ENCODE measurements at places on chromosomes 1 and 21. TPM values are rescaled to one million over a fixed set of nuclear protein-coding genes. Genes with fewer than 3 reads are reported as not detected.

PKLR gene
- 1.0 TPM for total RNA-seq

DNA sequence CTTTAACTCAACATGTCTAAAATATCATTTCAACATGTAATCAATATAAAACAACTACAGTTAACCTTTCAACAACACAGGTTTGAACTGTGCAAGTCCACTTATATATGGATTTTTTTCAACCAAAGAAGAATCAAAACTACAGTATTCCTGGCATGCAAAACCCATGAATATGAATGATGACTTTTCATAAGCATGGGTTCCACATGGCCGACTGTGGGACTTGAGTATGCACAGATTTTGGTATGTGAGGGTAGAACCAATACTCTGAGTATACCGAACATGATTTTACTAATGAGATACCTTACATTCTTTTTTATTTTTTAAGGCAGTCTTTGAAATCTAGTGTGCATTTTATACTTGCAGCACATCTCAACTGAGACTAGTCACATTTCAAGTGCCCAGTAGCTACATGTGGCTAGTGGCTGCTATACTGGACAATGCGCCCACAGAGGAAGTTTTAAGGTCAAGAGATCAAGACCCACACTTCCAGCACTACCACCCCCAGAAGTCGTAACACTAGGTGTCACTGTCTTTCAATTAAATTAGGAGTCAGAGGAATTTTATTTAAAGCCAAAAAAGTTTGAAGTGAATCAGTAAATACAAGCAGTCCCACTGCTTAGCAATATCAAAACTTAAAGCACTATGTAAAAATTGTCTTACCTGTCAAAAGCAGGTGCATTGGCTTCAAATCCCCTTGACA is 40.0 kb downstream of the SYNJ1 start:
- no peak for DNase-seq

GRCh38 chr1:78688697-78689096 is 39.1 kb downstream of the IFI44 start:
- DNase-seq: no peak

DNA sequence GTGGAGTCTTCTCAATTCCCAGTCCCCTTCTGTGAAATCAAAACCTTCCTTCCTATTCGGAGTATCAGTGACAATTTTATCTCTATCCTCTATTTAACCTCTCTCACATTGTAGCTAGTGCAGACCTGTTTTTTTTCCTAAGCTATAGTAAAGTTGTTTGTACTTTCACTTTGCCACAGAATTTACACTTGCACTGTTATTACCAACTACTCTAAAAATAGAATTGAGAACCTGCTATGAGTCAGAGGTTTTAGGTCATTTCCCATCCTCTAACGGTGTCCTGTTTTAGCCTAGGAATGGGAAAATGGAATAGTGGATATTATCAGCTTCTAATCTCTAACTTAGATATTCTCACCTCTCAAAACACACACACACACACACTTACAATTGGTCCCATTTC is 862.7 kb downstream of the NCAM2 start:
- DNase-seq: no peak

- no peak for DNase-seq
Measured at GRCh38 chr1:115458426-115459114, 120.5 kb upstream of the NGF start.

- no peak for DNase-seq
Measured at GRCh38 chr1:31775210-31775999, 11.3 kb upstream of the ADGRB2 start.

DNA sequence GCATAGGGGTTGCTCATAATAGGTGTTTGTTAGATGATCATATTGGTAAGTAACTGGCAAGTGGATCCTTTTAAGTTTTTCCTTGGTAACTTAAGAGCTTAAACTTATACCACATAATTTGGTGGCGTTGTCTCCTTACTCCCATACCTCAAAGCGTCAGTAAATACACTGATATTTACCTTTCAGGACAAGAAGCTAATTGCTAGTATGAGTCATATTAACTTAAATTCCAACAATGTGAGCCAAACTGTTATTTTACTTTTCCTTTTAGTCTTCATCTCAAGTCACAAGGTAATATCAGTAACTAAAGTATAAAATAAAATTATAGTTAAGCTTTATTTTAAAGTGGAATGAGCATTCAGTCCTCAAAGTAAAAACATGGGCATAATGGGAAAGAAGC is 9.0 kb upstream of the SH3GLB1 start:
- no peak for DNase-seq

DNA sequence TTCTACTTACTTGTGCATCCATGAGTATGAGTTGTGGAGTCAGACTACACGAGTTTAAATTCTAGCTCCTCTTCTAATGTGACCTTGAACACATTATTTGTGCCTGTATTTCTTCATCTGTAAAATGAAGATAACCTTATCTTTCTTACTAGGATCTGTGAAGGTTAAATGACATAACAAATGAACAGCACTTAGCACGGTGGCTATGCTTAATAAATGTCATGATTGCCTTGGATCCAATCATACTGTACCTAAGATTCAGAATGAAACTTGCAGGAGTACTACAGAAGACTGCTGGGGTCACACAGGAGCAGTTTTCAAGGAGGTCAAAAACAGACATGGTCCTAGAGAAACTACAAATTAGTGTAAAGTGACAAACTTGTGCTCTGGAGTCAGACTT is 22.2 kb upstream of the ALG14 start:
- no peak for DNase-seq

GRCh38 chr21:31743712-31744111 is 11.8 kb upstream of the SCAF4 start:
- DNase-seq: no peak

RCSD1 gene
- 3.7 TPM for total RNA-seq

DNA sequence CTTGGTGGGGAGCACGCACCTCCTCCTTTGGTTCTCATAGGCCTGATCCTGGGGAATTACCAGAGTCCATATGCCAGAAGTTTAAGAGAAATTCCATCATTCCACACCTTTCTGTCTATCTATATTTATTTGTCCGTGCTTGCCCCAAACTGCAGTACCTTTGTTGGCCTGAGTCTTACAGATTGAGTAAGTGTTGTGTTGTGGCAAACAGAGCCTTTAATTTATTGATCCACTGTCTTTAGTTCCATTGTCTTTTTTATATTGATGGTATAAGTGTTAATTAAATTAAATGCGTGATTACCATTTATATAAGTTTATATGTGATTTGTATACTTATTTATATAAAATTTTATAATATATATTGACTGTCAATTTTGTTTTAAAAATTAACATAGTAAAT is 4.9 kb downstream of the SH3BGR start:
- no peak for DNase-seq

DNA sequence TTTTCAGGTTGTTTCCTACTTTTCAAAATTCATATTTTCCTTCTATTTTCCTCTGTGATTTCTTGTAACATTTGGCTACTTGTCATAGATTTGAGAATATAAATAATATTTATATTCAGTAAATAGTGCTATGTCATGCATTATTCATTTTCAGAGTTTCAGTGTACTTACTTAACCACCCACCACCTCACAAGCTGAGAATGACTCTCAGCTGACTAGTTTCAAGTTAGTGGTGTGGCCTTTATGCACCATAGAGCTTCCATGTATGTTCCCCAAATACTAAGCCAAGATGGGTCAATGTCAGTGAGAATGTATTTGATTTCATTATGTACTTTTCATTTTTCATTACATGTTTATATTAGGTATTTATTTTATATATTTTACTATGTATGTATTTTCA is 56.9 kb upstream of the RGS1 start:
- no peak for DNase-seq

PGBD2 gene
- total RNA-seq: 15.4 TPM

DNA sequence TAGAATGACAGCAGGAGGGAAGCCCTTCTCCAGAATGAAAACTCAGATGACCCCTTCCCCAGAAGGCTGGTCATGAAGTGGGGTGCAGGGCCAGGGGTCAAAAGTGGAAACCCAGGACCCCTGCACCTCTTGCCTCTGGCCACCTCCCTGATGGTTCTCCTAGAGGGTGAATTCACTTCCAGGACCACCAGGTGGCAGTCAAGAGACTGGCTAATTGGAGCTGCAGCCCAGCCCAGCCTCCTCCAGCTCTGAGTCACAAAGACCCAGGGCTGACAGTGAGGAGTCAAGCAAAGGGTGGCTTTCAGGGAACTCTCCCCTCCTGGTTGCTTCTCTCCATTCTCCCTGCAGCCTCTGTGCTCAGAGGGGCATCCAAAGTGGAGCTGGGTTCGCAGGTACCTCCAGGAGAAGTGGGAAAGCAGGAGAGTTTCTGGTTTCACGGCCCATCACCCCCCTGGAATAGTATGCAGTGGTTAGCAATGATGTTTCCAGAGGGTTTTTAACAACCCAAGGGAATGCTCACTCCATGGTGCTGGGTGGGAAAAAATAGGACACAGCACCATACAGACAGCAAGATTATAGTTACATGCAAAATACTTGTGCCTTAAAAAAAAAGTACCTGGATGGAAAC is 6.1 kb upstream of the EPHB2 start:
- peak; percentile 96 for DNase-seq

EPHA8 gene
- total RNA-seq: not detected

BLACAT1 gene
- 0.26 TPM for total RNA-seq

FCRLB gene
- 1.6 TPM for total RNA-seq

ACTA1 gene
- total RNA-seq: 10.8 TPM

DNA sequence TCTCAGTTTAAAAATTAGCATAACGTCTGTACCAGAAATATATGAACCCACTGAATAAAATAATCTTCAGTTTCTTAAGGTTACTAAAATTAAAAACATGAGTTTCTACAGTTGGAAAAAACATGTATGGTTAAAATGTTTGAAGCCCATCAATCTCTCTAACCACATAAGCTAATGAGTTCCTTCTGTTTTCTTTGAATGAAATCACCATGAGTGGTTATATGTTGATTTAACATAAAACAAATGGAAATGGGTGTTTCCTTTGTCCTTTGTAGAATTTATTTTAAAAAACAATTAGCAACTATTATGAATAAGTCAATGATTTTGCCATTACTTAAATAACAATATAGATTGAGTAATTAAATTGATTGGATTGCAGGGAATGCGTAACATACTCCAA is 3.0 kb upstream of the ADGRL2 start:
- DNase-seq: no peak

- no peak for DNase-seq
Measured at GRCh38 chr1:160569806-160570205, 9.5 kb downstream of the CD84 start.
